ENCODE measurements at places on chromosomes 6 and 20.
A peak's percentile ranks its signal among the peaks of the same experiment; 100 is the strongest.

DNA sequence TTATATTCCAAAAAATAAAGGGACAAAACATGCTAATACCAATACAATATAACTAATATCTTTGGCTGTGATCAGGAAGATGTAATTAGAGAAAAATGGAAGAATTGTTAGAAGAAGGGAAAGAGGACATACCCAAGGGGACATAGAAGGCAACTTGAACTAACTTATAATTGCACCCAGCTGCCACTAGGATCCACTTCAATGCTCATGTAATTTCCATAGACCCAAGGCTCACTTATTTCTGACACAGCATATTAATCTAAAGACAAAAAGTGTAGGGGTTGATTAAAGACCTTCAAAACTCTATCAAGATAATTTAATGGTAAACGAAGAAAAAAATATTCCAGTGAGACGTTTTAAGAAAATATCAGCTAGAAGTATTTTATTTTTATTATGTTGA, 396.0 kb upstream of the ADGRB3 start:
- DNase-seq, result no peak

DNA sequence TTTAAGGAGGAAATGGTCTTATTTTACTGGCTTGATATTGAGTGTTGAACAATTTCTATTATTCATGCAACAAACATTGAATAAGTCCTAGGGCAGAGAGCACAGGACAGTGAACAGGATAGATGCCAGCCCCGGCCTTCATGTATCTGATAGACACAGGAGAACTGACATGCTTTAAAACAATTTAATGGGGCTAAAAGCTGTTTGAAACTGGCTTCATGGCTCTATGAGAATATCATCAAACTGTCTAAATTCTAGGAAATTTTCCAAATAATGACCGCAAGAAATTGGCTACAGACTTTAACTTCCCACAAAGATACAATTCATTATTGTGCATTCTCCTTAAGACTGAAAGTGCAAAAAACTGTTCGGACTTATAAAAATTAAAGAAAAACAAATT, 69.0 kb downstream of the ID4 start:
- DNase-seq, result no peak

DNA sequence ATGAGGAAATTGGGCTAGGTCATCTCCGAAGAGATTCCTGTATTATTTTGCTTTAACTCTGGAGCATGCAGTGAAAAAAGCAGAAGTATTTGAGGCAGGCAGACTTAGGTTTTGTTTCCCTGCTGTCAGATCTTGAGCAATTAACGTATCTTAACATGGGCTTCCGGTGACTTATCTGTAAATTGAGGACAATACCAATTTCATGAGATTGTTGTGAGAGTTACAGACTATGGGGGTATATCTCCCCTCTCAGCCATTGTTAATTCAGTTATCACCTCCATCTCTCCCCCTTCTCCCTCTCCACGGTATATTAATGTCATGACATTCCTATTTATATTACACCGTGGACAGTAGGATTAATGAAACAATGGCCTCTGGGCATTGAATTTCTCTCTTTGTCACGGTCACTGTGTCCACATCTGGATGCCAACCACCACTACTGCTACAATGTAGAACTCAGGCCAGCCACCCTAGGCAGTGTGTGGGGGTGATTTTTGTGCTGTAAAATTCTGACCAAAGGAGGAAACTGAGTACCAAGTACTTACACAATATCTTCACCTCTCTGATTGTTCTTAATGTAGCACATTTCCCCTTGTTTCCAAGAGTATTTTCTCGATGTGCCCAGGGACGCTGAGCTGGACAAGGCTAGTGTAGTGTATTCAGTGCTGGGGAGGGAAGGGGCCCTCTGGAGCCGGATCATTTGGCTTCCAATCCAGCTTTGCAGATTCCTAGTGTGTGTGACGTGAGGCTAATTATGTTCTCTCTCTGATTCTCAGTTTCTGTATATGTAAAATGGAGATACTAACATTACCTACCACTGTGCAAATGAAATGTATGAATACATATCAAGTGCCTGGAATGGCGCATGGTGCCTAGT, 77.2 kb downstream of the GCNT2 start:
- no peak for DNase-seq

DNA sequence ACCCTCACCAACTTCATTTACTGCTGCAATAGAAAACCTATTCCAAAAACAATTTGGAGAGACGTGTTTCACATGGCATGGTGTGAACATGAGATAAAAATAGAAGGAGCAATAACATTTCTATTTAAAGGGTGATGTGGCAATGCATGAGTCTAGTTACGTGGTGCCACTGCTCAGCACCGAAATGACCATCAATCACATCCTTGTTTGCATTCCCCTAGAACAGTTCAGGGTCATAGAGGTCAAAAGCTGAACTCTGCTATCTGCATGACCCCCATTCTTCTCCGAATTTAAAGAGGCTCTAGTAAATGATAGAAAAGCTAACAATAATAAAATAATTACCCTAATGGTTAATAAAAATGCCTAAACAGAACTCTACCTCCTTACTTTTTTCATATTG, 29.5 kb downstream of the ROS1 start:
- no peak for DNase-seq

- DNase-seq, result no peak
Observed at GRCh38 chr6:65004283-65004682, 702.7 kb downstream of the EYS start.

DNA sequence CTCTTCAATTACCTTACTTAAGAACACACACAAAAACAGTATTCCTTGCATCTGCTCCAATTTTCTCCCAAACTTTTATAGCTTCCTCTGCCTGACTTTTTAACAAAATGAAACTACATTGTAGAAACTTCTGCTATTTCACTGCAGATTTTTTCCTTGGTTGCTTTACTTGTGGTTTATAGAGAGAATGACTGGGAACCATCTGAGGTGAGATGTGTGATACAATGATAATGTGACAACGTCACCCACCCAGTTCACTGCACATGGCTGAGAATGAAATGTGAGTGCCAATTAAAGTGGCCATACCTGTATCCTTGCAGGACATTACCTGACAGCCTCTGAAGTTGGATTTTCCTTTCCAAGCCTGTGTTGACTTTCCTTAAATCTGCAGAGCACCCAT, 258.4 kb downstream of the CD83 start:
- no peak for DNase-seq

GRCh38 chr20:19692685-19693119, 65.4 kb upstream of the RIN2 start:
- DNase-seq, result peak; percentile 58

DNA sequence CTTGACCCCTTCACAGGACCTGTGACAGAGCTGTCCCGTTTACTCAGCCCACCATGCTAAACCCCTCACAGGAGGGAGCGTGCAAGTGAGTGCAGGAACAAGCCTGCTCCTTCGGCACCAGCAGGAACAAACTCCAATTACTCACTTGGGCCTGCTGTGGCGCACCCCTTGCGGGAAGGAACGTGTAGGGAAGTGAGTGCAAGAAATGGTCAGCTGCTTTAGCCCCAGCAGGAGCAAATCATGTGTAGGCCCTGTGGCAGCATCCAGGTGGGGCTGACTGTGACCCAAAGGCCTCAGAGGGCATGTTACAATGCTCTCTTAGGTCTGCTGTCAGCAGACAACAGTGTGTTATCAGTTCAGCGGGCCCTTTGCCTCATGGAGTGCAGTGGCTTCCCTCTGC, 574.4 kb downstream of the PRKN start:
- DNase-seq, result no peak

DNA sequence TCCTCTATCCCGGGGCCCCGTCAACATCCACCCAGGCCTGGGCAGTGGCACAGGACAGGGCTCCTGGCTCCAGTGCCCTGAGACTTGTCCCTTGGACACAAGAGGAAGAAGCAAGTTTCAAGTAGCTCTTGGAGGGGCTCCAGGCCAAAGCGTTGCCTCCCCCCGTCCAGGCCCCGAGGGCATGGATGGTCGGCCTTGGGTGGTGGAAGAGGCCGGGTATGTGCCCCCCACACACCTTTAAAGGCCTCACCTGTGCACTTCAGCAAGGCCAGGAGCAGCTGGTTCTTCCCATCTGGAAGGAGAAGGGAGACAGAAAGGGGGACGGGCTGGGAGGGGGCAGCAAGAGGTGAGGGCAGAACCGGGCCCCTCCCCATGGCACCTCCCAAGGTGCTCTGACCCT, 190.3 kb downstream of the PREX1 start:
- DNase-seq, result no peak

GRCh38 chr20:58112017-58112781, 116.3 kb downstream of the ANKRD60 start:
- DNase-seq, result peak; percentile 84

- no peak for DNase-seq
Observed at GRCh38 chr6:45376310-45377042, 1.3 kb downstream of the SUPT3H start.

- peak; percentile 56 for DNase-seq
Observed at GRCh38 chr20:58048096-58048702, 180.3 kb downstream of the ANKRD60 start.

- DNase-seq, result peak; percentile 95
Observed at GRCh38 chr6:104705095-104705707, 154.5 kb downstream of the HACE1 start.

DNA sequence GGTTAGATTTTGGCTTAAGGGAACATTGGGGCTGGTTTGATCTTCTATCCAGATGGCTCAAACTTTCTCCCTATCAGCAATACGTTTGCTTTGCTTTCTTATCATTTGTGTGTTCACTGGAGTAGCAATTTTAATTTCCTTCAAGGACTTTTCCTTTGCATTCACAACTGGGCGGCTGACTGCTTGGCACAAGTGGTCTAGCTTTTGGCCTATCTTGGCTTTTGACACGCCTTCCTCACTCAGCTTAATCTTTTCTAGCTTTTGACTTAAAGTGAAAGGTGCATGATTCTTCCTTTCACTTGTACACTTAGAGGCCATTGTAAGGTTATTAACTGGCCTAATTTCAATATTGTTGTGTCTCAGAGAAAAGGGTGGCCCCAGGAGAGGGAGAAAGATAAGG, 254.9 kb downstream of the PLCB1 start:
- DNase-seq, result no peak

DNA sequence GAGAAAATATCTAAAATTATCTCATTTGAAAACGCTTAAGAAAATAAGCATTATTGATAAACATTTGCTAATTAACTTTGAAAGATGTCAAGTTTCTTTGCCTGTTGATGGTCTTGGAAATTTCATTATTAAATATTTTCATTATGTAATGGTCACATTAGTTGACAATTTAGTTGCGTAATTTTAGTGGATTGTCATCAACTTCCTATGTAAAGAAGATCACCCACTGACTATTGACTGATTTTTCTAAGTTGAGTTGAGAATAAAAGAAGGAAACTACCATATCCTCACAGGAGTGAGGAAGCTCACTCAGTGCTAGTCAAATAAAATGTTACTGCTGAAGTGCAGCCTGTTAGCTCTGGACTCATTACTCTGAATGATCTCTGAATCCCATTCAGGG, 79.9 kb upstream of the LY86 start:
- no peak for DNase-seq

GRCh38 chr6:52356017-52356416, 5.9 kb upstream of the PAQR8 start:
- no peak for DNase-seq

Data from ELR (cell line).